ENCODE measurements at places on chromosomes 12 and 14.
A peak's percentile ranks its signal among the peaks of the same experiment; 100 is the strongest.

GRCh38 chr14:60067882-60068281 is 23.8 kb upstream of the PCNX4 start:
- DNase-seq = no peak

DNA sequence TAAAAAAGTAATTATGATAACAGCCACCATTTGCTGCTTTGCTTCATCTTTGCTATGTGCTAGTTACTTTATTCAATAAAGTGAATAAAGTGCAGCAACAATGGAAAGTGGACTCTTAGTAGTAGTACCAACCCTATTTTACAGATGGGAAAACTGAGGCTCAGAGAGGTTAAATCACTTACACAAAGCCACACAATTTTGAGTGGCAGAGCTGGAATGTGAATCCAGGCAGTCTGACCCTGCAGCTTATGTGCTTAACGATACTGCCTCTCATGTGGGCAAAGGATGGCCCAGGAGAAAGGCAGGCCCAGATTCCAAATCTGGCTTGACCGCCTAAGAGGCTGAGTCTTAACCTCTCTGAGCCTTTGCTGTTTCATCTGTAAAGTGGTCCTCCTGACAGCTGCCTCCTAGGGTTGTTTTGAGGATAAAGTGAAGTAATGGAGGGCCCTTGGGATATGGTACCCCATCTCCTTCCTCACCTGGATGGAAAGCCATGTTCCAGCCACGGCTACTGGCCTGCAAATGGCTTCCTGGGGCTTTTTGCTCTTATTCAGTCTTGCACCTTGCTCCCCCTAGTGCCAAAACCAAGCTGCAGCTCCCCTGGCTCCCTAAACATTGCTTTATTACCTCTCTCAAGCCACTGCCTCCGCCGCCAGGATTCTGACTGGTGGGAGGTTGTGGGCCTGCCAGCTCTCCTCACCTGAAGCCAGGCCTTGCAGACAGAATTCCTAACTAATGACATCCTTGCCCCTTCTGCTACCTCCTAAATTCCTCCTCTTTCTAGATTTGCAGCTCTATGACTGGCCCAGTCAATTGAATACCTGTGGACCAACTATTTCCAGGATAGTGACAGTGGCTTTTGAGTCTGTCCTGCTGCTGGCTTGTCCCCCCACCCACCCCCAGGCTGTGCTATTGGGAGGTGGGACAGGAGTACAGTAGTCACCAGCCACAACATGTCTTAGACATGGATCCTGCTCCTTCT is 283.3 kb upstream of the PWP1 start:
- DNase-seq = no peak

DNA sequence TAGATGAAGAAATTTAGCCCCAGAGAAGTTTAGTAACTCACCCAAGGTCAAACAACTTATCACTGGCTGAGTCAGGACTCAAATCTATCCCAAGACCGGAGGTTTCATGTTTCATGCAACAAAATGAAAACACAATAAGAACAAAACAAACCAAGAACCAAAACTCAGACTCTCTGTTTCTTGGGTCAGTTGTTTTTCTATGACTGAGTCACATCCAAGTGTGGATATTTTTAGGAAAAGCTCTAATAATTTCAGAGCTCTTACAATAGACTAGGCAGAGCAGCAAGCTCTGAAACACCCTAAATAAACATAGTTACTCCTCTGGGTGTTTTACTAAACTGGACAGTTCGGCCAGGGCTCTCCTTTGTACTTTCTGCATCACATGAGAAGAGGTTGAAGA is 87.6 kb upstream of the PRB2 start:
- no peak for DNase-seq

- no peak for DNase-seq
These were observed 14.3 kb downstream of the POMT2 start for GRCh38 chr14:77306416-77306815.

DNA sequence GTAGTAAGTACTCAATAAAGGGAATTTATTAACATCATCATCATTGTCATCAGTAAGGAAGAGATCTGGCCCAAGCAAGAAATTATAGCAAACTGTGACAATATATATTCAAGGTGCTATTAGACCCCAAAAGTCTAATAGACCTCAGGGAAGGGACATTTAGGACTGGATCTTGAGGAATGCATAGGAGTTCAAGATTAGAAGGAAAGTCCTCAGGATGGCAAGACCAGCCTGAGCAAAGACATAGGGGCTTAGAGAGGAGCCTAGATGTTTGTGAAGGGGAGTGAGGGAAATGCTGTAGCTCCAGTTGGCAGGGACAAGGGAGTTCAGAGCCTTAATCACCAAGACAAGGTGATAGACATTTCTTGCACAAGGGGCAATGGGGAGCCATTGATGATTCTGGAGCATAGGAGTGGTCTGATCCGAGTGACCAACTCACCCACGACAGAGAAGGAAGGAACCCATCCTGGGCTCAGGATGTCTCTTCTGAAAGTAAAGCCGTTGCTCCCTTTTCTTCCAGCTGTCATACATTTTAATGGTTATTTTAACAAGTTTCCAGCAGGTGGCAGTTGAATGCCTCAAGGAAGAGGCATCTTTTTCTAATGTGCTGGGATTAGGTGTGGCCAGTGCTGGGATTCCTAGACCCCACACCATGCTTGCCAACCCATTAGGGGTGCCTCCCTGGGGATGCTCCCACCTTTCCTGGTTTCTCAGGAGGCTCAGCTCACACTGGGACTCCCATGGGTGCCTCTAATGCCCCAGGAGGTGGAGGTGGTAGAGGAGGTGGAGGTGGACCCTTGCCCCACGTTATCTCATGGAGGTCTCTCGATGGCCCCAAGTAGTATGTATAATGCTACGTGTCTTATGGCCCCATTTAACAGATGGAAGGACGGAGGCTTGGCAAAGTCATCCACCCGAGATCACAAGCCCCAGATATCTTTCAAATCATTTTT is 37.8 kb downstream of the PHETA1 start:
- DNase-seq = peak; percentile 15

Data from HFF-Myc (cell line).